ENCODE measurements at places on chromosomes 5 and 9.

GRCh38 chr5:10913841-10914240 is 152.8 kb upstream of the DAP start:
- no peak for DNase-seq

DNA sequence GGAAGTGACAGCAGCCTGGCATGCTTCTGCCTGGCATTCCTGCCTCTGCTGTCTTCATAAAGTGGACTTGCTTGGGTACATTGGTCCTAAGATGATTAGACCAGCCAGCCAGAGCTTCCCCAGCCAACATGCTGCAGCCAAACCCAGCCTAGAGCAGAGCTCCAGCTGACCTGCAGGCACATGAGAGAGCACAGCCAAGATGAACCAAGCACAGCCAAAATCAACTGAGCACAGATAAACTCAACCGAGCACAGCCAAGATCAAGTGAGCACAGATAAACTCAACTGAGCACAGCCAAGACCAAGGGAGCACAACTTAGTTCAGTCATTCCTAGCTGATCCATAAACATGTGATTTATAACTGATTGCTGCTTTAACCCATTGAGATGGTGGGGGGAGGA is 266.5 kb downstream of the MSX2 start:
- DNase-seq = no peak

DNA sequence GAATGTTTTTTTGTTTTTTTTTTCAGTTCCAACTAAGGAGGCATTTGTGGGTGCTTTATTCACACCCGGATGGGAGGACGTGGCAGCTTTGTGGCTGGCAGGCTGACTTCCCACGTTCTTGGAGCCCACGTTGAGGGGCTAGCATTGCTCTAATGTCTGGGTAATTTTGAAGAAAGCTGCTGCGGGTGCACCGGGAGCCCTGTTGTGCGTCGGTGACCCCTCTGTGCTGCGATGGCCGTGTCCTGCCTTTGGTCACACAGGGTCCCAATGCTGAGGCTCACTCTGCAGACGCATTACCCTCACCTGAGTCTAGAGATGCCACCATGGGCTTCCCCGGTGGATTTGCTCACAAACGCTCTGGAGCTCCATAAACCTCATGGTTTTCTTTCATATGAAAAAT is 34.2 kb downstream of the NDUFS6 start:
- no peak for DNase-seq

DNA sequence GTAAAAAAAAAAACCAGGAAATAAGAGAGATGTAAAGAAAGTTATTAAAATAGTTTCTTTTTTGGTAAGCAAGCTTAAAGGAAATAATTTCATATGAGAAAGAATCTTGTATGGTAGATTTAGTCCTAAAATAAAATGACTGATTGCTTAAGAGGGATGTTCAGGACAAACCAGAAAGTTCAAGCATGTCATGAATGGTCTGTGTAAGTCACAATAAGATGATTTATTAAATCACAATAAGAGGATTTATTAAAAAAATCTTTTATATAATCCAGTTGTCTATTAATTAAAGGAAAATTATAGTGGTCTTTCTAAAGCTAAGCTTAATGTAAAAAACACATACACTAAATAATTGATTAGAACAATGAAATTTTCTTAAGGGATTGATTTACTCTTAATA is 91.8 kb upstream of the OR13F1 start:
- DNase-seq = no peak

DNA sequence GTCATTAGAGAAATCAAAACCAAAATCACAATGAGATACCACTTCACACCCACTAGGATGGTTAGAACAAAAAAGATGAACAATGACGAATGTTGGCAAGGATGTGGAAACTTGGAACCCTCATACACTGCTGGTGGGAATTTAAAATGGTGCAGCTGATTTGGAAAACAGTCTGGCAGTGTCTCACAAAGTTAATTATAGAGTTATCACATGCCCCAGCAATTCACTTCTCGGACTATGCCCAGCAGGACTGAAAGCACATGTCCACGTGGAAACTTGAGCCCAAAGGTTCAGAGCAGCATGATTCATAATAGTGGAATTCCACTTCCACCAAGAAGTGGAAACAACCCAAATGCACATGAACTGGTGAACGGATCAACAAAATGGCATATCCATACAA is 85.0 kb upstream of the HRH2 start:
- no peak for DNase-seq

DNA sequence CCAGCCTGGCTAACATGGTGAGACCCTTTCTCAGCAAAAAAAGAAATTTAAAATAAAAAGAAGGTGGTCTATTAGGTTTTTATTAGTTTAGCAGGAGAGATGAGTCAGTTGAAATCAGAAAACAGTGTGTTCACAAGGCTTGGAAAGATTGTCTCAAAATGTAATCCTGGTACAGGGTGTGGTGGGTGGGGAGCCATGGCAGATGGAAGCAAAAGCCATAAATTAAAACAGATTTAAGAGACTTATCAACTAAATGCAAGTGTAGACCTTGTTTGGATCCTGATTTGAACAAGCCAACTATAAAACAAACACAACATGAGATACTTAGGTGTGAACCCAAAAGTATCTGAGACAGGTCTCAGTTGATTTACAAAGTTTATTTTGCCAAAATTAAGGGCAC is 42.8 kb upstream of the KLF9 start:
- DNase-seq = no peak

- no peak for DNase-seq
Measured at GRCh38 chr5:96761618-96762017, 46.1 kb downstream of the ERAP1 start.

DNA sequence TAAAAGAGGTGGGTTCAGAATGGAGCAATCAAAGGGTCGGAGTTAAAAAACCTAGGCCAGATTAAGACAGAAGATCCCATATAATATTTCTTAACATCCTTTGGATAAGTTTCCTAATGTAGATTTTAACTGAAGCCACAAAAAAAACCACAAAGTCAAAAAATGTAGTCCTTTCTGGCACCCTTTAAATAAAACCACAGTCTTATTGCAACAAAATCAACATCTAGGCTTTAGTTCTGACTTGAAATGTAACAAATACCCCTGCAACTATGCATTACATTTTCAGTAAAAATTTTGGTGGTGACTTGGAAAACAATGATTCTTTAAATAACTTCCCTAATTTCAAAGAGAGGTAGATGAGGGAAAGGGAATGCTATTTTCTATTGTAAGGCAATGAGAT is 109.2 kb downstream of the PSAT1 start:
- DNase-seq = no peak

DNA sequence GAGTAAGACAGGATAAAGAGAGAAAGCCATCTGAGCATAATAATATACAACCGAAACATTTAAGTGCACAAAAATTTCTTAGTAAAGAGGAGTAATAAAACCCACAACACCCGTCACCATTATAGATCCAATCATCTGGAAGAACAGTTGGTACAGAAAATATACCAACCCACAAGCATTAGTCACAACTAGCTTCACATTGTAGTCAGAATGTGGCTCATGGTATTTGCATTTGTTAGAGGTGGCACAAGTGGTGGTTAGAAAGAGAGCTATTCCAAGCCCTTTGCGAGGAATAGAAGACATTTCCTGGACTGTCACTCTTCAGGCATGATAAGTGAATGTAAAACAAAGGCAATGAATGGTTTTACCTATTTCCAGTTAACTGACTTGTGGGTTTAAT is 677.5 kb upstream of the ST8SIA4 start:
- no peak for DNase-seq

- DNase-seq = no peak
Measured at GRCh38 chr5:74402553-74402952, 238.0 kb downstream of the ENC1 start.

DNA sequence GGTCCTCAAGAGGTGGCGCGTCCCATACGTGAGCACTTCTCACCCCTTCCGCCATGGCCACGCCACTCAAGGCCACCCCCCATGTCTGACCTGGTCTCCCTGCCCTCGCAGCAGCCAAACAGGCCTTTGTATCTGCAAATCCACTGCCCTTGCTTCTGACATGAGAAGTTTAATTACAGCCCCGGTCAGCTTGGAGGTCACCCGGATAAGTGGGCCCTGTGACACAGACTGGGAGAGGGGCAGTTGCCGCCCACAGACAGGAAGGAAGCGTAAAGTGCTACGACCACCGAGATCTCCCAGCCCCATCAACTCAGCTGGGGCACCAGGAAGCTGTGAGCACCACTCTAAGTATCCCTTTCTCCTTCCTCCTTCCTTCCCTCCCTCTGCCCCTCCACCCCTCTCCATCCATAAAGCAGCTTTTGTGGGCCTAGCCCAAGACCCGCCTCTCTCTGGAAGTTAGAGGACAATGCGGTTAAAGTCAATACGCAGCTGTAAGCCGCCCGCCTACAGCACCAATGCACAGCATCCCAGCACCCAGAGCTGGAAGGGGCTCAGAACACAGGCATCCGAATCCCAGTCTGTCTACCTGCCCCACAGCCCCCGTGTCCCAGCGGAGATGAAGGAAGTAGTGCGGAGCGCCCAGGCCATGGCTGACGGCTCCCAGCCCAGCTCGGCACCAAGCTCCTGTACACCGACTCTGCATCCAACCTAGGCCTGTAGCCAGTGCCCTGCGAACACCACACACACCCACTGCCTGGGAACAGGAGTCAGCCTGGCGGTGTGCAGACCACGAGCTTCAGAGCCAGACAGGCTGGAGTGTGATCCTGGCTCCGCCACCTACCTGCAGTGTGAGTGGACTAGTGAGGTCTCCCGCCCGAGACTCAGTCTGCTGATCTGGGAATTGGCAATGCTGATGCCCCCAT is 44.8 kb upstream of the RNF130 start:
- DNase-seq = peak; percentile 53

- DNase-seq = no peak
Measured at GRCh38 chr5:94632024-94632423, 13.6 kb downstream of the SLF1 start.

DNA sequence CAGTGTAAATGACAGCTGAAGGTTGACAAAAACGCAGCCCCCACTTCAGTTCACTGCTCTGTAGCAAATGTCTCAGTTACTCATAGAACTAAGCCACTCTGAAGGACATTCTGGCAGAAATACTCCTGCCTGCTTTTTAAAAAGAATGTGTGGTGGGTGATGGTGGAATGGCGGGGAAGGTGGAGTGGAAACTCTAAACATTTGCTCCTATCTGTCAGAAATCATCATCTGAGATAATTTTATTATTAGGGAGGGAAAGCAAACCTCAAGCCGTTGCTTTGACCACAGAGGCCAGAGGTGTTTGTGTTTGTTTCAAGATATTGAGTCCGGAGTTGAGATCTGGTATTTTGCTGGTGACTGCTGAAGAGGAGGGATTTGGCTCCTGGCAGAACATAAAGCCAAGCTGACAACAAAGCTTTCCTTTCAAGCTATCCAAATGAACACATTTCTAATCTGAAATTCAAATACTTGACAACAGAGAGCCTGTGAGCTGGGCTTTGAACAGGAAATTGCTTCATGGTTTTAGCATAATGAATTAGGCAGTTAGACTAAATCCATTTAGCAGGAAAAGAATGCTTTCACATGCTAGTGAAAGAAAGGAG is 362.7 kb downstream of the CSNK1G3 start:
- no peak for DNase-seq

GRCh38 chr9:108919517-108919916 is 14.4 kb downstream of the ELP1 start:
- no peak for DNase-seq

- peak; percentile 92 for DNase-seq
Measured at GRCh38 chr9:133994353-133995011, 2.4 kb upstream of the VAV2 start.

- DNase-seq = no peak
Measured at GRCh38 chr5:132103969-132104391, 30.4 kb downstream of the CSF2 start.

- peak; percentile 70 for DNase-seq
Measured at GRCh38 chr5:134289509-134290113, 63.7 kb upstream of the PPP2CA start.

DNA sequence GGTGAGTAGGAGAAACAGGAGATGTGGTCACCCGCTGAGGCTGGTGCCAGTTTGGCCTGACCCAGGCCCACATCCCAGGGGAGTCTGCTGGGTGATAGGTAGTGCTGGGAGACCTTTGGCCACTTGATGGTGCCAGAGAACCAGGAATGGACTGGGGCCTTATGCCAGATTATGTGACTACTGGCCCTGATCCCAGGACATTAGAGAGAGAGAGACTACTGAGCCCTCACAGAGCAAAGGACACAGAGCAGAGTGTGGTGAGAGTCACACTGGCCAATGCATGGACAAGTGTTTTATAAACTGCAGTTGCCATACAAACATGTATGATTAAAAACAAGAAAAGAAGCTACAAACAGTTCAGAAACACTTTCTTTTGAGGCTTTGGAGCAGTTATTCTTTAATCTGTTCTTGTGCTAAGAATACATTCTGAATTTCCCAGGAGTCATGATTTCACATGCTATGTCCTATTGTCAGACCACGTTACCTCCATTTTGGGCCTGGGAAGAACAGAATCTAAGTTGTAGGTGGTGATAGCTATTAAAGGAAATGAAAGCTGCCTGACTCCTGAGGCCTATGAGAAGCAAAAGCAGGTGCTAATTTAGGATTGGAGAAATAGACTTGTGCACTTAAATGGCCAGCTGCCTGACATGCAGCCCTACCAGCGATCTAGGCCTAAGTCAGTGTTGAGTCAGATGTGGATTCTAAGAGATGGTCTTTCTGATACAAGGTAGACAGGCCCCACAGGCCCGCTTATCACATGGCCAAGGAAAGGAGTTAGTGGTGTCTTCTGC is 32.6 kb upstream of the TMOD1 start:
- peak; percentile 70 for DNase-seq

GRCh38 chr9:105339849-105340248 is 95.4 kb downstream of the SLC44A1 start:
- DNase-seq = no peak

DNA sequence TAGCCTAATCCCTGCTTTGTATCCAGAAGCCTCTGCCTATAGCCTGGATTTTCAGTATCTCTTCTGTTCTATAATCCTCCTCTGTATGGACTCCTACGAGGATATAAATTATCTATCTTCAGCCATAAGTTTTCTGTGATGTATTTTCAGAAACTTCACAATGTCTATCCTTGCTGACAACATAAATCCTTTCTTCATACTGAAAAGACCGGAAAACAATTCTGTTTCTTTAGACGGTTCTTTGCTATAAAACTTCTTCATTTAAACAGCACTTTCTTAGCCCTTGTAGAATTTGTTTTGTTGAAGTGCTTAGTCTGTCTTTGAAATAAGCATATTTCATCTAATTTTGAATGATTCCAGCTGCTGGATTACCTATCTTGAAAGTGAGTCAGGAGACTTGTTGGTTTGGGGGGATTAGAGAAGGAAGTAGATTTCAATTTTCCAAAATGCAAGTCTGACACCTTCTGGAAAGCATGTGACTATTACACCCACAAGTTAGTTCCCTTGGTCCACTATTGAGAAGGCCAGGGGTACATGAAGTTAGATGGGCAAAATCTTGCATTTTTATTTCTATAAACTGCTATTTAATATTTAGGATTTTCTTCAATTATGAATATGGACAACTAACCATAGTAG is 96.3 kb upstream of the RANBP3L start:
- no peak for DNase-seq

GRCh38 chr5:44935871-44936270 is 127.1 kb downstream of the MRPS30 start:
- no peak for DNase-seq

- no peak for DNase-seq
Measured at GRCh38 chr5:178624631-178625546, 2.0 kb downstream of the CLK4 start.
